Stimulated activated CD4-positive, alpha-beta T cell treated with anti-CD3 and anti-CD28 coated beads, Interleukin-1b, Interleukin-23, amount 100 ng/mL, for 1 hour (primary cell): ENCODE measurements at places on chromosomes 5 and 9.

DNA sequence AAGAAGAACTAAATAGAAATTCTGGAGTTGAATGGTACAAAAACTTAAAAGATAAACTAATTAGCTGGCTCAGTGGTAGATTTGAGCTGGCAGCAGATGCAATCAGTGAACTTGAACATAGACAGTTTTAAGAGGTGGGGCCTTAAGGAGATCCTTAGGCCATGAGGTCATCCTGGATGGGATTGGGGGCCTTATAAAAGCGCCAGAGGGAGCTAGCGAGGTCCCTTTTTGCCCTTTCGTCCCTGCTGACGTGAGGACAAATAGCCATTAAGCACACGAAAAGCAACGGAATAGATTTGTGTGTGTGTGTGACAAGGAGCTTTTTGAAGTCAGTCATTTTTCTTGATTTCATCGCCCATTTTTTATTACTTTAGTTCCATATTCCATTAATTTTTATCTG is 83.3 kb downstream of the ZNF354C start:
- DNase-seq: no peak

DNA sequence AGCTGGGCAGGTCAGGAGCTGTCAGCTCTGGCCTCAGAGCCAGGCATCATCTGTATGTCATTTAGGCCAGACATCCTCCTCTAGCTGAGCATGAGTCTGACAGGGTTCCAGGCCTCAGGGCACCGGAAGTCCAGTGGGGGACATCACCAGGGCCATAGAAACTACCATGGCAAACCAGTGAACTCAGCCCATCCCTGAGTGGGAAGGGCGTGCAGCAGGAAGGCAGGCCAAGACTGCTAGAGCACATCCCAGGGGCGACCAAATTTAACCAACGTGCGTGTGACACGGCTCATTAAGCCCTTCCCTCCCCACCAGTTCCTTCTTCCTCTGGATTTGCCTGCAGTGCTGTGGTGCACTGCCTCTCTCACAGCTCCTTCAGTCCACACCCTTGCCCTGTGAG is 75.9 kb downstream of the COL27A1 start:
- no peak for DNase-seq

- DNase-seq: no peak
Measured at GRCh38 chr5:71633255-71634155, 46.4 kb downstream of the MCCC2 start.

DNA sequence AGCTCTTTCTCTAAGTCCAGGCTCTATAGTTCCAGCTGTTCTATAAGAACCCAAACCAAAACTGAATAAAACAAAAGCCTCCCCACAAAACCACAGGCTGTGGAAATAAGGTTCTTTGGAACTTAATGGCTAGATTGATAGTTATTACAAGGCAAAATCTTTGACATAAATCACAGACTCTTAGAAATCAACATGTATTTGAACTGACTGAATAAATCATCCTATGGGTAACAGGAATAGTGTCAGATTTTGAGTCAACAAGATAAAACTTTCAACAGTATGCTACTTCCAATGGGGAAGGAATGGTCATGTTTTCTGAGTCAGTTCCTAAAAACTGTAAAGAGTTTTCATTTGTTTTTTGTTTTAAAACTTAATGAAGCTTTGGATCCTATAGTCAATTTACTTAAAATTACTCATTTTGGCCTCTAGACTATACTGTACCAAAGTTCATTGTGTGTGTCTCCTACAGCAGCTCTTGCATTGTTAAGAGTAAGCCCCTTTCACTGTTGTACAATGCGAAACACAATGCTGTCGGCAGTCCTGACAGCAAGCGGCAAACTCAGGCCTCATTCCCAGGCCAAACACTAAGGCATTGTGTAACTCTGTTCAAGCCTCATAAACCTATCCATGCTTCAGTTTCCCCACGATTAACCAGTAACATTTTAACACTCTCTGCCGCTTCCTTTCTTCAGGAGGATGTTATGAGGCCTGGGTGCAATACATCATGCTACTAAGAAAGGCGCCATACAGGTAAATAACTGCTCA is 134.1 kb downstream of the ARL15 start:
- DNase-seq: no peak

DNA sequence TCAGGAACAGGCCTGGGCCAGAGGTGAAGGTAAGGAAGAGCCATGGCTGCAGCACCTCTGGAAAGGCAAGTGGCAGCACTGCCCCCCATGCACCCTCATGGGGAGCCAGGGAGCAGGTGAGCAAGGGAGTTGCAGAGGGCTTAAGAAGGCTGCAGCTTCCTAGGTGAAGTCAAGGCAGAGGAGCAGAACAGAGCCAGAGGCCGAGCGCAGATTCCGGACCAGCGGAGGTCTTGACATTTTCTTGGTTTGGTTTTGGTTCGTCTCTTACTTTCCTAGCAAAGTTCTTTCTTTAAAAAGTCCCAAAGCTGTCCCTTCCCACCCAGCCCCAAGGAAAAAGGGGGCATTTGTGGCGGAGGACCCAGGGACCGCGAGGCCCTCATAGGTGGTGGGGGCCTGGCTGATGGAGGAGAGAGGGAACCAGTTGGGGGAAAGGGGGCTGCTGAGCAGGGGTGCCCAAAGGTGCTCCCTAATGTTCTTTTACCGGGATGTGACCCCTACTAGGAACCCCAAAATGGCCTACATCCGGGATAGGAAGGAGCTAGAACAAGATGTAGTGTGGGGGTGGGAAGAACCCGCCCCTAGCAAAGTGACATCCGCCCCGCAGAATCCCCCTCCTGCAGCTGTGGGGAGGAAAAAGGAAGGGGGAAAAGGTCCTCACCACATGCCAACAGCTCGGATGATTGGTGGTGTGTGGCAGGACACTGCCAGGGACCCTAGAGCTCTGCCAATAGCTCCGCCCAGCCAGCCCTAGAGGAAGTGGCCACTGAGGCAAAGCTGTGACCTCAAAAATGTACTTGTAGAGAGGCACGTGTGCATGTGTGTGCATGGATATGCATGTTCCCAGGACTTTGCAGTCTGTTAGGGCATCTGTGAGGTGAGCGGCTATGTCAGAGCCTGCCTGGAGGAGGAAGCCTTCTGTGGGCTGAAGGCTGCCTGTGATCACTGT is 914 bp upstream of the CD72 start:
- DNase-seq: no peak

DNA sequence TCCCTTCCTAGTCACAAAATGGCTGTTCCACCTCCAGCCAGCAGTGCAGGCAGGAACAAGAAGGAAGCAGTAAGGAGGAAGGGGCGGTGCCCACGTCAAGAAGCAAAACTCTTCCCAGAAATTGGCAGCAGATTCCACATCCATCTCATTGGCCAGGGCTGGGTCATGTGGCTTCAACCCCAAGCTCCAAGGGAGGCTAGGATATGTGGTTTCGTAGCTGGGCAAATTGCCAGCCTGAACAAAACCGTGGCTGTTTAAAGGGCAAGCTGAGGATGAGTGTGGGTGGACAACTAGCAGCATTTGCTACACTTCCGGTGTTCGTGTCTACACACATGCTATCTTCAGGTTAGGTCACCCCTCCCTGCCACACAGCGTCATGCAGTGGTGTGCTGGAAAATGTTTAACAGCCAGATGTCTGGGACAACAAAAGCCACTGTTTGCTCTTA is 92.1 kb upstream of the MAP1B start:
- no peak for DNase-seq

DNA sequence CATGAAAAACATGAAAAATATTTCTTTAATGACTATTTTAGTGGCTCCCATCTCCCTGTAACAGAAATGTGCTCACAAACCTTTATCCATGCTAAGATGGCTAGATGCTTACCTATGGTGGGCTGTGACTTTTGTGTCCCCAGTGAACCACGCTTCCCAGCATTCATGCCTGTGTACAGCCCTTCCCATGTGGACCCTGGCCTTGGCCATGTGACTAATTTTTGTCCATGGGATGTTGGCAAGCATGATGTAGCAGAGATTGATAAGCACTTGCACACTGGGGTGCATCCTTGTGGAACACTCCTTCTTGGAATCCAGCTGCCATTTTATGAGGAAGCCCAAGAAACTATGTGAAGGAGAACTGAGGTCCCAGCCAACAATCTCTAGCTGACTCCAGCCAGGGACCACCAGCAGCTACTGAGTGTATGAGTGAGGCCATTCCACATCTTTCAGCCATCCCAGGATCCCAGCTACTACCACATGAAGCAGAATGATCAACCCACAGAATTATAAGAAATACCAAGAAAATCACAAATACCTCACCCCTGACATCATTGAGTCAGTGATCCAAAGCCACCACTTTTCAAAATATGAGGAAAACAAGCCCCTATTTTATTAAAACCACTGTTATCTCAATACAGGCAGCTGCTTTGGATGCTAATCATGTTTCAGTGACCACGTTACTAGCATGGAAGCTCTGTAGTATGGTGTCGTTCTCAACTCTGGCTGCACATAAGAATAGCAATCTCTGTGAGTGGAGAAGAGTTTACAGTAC is 16.1 kb upstream of the RAI14 start:
- DNase-seq: no peak

GRCh38 chr5:88724201-88724600 is 158.8 kb downstream of the MEF2C start:
- DNase-seq: no peak

- DNase-seq: no peak
Measured at GRCh38 chr5:6705088-6705487, 8.1 kb upstream of the TENT4A start.

- no peak for DNase-seq
Measured at GRCh38 chr5:89493414-89493813, 610.4 kb upstream of the MEF2C start.

GRCh38 chr5:113809626-113810025 is 296.1 kb downstream of the YTHDC2 start:
- DNase-seq: no peak

DNA sequence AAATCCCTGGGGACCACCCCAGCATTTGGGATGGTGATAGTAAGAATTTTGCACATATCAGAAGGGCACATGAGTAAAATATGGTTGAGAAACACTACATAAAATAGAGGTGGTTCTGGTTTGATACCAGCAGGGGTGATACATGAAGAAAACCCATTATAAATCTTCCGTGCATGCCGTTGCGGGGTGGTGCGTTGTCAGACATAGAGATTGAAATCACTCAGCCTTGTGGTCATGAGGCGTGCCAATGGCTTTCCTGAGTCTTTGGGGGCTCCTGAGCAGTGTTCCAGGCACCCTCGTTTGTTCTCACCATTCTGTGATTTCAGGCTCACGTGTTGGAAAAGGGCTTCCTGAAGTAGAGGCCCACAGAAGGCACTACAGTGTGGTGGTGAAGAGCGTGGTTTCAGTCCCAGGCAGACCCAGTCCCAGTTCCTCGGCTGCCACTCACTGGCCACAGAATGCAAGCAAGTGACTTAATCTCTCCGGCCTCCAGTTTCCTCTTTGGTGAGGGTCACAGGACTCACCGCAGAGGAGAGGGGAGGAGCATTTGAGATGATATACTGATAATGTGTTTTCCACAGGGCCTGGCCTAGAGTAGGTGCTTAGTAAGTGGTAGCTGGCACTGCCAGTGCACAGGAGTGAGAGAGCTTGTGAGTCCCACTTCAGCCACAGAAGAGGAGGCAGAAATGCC is 20.5 kb upstream of the GLRX start:
- no peak for DNase-seq

DNA sequence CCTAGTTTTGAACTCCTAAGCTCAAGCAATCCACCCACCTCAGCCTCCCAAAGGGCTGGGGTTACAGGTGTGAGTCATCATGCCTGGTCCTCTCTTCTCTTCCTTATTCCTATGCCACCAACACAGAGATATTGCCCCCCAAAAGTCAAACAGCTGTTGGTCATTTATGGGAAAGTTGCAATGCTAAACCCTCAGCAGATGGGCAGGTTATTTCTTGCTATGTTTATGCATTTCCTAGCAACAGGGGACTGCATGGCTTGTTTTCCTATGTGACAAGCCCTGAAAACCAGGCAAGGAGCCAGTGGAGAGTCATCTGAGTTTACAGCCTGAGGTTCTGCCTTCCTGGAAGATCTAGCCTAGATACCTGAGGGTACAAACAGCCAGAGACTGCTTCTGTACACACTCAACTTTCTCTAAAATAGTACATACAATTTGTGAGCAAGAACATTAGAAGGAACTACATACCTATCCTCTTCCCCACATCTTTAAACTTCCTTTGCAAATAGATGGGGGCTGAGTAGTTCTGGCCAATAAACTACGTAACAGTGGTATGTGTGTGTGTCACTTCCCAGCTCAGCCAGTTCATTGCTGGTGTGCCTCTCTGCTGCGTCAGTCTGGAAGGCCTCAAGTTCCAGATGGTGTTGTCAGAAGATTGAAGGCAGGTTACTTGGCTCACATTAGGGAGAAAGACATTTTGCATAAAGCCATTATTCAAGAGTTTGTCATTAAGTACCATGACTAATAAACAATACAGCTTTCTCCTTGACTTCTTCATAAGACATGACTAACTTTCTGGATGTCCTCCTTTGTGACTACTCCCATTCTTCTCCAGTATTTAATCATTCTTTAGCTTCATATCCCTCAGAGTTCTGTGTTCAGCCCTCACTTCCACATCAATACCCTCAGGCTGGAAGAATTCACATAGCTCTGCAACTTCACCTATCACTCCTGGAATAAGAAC is 65.3 kb downstream of the CSNK1A1 start:
- no peak for DNase-seq

- DNase-seq: no peak
Measured at GRCh38 chr9:138063033-138063432, 185.5 kb downstream of the CACNA1B start.

DNA sequence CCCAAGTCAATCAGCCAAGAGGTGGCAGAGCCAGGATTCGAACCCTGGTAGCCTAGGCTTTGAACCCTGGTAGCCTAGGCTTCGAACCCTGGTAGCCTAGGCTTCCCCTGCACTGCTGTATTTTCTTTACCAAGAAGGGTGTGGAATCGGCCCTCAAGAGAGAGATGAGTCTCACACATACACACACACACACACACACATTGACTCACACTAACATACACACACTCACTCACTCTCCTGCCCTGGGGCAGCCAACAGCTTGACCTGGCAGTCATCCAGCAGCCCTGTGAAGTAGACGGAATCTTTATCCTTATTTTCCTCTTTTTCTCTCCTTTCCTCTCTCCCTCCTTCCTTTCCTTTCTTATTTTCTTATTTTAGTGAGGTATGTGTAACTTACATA is 55.4 kb upstream of the RPL26L1 start:
- DNase-seq: no peak

GRCh38 chr9:137772281-137772873 is 105.2 kb upstream of the CACNA1B start:
- no peak for DNase-seq

- DNase-seq: peak; percentile 35
Measured at GRCh38 chr9:4987961-4988421, 2.9 kb downstream of the JAK2 start.

GRCh38 chr5:140240987-140241706 is 61.8 kb downstream of the PFDN1 start:
- DNase-seq: no peak

- no peak for DNase-seq
Measured at GRCh38 chr5:131169810-131170539, 769 bp upstream of the LYRM7 start.

- no peak for DNase-seq
Measured at GRCh38 chr5:81724571-81724970, 26.3 kb downstream of the SSBP2 start.

DNA sequence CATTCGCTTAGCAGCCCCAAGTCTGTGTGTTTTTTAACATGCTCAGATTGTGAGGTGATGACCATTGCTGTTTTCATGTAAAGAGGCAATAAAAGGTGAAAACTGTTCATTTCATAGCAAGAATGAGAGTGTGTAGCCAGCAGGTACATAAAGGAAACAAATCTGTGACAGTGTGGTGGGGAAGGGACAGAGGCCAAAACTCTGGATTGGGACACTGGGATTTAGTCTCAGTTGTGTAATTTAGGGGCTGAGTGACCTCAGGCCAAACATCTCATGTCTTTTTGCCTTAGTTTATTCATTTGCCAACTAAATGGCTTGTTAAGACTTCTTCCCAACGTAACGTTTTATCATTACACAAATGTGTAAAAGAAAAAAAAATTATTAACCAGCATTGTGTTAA is 47.0 kb downstream of the KCNN2 start:
- DNase-seq: no peak
